ENCODE measurements at places on chromosomes 1 and 21.

DNA sequence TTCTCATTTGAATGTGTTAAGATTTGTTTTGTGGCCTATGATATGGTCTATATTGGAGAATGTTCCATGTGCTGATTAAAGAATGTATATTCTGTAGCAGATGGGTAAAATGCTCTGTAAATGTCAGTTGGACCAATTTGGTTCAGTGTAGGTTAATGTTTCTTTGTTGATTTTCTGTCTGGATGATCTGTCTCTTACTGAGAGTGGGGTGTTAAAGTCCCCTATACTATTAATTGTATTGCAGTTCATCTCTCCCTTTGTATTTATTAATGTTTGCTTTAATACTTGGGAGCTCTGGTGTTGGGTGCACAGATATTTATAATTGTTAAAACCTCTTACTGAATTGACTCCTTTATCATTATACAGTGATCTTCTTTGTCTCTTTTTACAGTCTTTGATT is 584.5 kb downstream of the NUF2 start:
- DNase-seq: no peak

GRCh38 chr1:50697440-50698421 is 262.3 kb downstream of the FAF1 start:
- DNase-seq: no peak

DNA sequence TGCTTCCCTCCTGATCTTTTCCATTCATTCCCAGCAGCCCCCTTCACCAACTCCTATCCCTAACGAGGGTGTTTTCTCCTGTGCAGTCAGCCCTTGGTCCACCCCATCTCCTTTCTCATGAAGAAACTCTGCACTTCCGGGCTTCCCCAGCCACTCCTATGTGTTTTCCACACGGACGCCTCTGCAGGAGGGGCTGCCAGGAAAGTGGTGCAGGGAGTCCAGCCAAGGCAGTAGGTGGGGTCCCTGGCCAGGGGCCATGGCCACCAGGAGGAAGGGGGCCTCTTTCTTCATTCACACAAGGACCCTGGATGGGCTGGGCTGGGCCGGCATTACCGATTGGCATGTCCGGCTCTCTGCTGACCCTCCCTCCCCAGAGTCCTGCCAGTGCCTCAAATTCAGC is 72.8 kb upstream of the EFHD2 start:
- no peak for DNase-seq

DNA sequence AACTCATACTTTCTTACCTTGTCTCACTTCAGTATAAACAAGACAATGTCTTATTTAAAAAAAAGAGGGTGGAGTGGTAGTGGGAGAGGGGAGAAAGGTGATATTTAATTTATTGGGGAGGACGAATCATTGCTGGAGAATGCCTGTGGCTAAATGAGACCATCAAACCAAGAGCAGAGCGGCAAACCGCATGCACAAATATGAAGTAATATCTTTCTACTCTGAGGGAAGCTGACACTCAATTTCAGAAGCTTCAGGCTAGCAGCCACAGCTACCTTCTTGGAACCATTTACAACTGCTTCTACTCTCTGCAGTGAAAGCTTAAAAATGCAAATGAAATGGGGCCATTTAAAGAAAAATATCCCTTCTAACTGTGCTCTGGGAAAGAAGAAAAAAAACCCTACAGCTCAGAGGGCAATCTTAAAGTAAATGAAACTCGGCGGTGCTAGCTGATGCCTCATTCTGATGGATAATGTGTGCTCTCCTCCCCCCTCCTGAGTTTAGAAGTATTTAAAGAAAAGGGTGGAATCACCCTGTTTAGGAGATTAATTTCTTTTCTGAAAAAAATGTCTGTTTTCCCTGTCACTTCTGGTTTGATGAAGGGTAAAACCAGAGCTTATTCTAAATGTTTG is 178.2 kb upstream of the CAMK1G start:
- no peak for DNase-seq

DNA sequence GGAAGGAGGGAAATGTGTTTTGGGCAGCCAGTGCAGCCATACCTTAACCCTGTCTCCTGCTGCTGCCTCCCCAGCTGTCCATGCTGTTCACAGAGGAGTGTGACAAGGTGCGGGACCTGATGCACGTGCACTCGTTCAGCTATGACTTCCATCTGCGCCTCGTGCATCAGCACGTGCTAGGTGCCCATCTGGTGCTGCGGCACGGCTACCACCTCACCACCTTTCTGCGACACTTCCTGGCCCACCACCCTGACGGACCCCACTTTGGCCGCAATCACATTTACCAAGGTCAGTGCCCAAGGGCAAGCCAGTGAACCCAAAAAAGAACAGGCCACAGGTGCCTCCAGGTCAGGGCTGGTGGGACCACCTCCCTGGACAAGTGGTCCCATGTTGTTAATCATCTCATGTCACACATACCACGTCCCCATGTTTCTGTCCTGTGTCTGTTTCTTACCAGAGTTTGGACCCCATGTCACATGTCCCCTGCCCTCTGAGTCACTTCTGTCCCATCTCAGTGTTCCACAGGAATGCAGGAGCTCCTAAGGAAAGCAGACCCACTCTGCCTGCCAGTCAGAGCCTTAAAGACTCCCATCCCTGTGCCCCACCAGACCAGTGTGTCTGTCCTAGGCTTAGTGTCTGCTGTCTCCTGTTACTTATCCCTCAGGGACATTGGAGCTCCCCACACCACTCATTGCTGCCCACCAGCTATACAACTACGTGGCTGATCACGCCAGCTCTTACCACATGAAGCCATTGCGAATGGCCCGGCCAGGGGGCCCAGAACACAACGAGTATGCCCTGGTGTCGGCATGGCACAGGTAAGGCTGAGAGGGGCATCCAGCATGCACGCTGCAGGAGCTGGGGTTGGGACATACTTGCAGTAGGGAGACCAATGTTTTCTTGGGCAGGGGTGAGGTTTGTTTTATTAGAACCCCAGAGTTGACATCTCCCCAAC is 6.6 kb downstream of the HYI start:
- no peak for DNase-seq

- no peak for DNase-seq
Measured at GRCh38 chr1:241533326-241534115, 1.3 kb downstream of the KMO start.

- DNase-seq: no peak
Measured at GRCh38 chr1:219528633-219529032, 84.3 kb downstream of the ZC3H11B start.

DNA sequence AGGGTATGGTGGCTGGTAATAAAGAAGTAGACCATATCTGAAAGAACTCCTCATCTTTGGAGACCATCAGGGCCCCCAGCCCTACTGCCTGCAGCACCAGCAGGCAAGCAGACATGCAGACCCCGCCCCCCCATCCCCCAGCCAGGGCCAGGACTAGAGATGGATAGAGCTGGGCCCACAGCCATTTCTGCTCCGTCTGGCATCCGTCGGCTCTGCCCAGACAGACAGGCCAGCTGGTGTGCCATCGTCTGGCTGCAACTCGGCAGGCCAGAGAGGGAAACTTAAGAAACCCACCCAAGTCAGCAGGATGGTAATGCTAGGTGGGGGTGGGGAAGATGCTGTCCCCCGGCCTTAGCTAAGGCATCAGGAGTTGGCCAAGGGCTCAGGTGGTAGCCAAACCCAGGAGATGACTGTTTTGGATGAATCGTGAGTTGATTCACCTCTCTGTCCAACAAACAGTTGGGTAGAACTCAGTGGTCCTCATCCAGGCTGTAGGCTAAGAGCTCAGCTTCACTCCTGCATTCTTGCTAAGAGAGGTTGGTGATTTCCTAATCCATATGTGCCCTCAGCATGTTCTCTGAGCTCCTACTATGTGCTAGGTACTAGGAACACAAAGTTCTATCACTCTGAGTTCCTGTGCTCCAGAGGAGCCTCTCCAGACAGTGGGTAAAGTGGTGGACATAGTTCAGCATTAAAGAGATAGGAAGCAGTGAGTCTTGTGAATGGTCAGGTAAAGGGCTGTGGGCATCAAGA is 23.2 kb upstream of the TMEM222 start:
- DNase-seq: no peak

All from stimulated activated CD8-positive, alpha-beta memory T cell treated with anti-CD3 and anti-CD28 coated beads, Interleukin-2, amount 100 ng/mL, for 1 hour (primary cell).